ENCODE measurements at places on chromosomes 3 and 15. TPM values are rescaled to one million over a fixed set of nuclear protein-coding genes. Genes with fewer than 3 reads are reported as not detected.

- DNase-seq, result no peak
Observed at GRCh38 chr3:53503195-53503594, 8.8 kb downstream of the CACNA1D start.

DNA sequence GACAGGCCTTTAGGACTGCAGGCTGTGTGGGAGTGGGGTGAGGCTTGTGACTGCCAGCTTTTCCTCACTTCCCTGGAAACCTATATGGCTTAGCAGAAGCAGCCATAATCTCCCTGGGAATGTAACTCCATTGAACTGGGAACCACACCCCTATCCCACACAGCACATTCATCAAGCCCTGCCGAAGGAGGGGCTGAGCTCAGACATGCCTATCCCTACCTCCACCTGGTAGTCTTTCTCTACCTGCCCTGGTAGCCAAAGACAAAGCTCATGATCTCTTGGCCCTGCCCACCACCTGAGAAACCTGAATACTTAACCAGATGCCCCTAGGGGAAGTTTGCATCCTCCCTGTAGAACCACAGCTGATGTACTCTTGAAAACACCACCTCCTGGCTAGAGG is 219.8 kb downstream of the UNC13C start:
- no peak for DNase-seq

DNA sequence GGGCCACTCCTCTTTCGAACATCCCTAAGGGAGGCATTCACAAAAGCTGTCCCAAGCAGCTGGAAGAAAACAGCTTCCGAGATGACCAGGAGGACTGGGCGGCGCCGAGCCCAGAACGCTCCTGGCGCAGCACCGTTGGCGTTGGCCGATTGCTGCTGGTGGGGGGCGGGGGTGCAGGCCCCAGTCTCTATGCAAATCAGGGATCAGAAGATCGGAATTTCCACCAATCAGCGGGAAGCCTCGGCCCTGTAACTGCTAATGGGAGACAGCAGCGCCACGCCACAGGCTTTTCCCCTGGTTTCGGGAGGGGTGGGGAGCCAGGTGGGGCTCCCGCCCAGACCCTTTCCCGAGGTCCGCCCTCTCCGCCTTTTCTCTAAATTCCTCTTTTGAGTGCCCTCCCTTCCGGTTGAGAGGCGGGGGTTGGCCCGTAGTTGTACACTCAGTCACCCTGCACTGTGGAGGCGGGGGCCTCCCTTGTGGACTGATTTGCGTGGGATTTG is 27.0 kb downstream of the HMCES start:
- no peak for DNase-seq

GRCh38 chr3:30695302-30696061 is 89.1 kb downstream of the TGFBR2 start:
- DNase-seq, result no peak

- no peak for DNase-seq
Observed at GRCh38 chr3:50587806-50588758, 18.8 kb downstream of the HEMK1 start.

DNA sequence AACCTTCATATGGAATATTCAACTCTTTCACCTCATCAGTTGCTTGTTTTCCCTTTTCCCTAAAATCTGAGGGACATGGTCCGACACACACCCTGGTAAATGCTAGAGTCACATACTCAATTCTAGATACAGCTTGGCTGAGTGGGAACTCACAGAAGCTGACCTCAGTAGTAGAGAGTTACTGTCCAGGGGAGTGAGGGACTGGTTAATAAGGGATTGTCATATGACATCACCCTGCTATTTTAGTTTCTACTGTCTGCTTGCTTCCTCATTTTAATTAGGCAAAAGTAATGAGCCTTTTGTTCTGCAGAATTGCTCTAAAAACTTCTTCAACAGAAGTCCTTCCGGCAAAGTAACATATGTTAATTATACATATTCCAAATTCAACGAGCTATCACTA is 244.5 kb downstream of the ZIC4 start:
- no peak for DNase-seq

GRCh38 chr15:39530480-39531342 is 50.2 kb upstream of the THBS1 start:
- DNase-seq, result no peak

GRCh38 chr3:99708207-99708745 is 69.9 kb downstream of the COL8A1 start:
- DNase-seq, result no peak

Gene RYR3
- 57.1 TPM for total RNA-seq

GRCh38 chr15:58454950-58455401 is 23.2 kb downstream of the LIPC start:
- no peak for DNase-seq

Gene SRP14
- total RNA-seq, result 245 TPM

Gene ARHGEF26
- 29.2 TPM for total RNA-seq

Gene PLA2G4D
- total RNA-seq, result 0.31 TPM

DNA sequence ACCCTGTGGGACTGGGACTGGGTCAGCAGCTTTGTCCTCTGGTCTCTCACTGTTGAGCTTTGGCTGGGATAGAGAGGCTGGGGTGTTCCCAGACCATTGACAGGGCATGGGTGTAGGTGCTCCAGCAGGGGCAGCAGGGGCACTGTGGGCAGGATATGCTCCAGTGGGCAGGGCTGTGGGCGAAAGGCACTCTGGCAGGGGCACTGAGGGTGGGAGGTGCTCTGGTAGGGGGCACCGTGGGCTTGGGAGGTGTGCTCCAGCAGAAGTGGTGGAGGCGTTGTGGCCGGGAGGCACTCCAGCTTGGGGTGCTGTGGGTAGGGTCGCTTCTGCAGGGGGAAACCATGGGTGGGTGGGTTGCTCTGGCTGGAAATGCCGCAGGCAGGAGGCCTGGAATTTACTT is 62.1 kb downstream of the LRRC49 start:
- DNase-seq, result no peak

Gene EPHA6
- 44.6 TPM for total RNA-seq

Gene CPB1
- not detected for total RNA-seq

Measured in dorsolateral prefrontal cortex (tissue), 122 donors.